Pons (tissue), 1 donor: ENCODE measurements at places on chromosomes 1 and 21.

- no peak for DNase-seq
Measured at GRCh38 chr1:228319352-228320088, 87.1 kb downstream of the TRIM11 start.

DNA sequence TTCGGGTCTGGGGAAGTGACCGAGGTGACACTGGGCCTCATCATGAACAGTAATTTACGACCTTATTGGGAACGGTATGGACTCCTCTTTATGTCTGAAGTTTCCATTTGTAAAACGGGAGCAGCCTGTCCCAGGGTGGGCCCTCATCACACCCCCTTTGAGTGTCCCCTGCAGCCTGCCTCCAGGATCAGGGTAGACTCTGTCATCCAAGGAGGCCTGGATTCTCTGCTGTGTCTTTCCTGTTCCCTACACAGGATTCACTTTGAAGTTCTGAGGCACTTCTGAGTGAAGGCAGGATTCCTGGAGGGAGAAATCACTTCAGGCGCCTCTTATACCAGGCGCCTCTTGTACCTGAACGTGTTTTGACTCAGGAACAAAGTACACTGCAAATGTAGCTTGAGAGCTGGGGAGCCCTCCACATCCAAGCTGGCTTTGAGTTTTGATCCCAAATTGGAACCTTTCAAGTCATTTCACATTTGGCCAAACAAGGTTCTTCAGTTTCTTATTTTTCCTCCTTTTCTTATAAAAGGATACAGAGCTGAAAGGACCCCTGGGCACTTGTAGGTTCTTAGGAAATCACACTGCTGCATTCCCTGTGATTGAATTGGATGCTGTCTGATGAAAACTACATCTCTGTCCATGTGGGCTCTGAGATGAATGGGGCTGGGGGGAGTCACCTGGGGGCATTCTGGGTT lies 106.0 kb downstream of the SUSD4 start:
- DNase-seq = no peak

DNA sequence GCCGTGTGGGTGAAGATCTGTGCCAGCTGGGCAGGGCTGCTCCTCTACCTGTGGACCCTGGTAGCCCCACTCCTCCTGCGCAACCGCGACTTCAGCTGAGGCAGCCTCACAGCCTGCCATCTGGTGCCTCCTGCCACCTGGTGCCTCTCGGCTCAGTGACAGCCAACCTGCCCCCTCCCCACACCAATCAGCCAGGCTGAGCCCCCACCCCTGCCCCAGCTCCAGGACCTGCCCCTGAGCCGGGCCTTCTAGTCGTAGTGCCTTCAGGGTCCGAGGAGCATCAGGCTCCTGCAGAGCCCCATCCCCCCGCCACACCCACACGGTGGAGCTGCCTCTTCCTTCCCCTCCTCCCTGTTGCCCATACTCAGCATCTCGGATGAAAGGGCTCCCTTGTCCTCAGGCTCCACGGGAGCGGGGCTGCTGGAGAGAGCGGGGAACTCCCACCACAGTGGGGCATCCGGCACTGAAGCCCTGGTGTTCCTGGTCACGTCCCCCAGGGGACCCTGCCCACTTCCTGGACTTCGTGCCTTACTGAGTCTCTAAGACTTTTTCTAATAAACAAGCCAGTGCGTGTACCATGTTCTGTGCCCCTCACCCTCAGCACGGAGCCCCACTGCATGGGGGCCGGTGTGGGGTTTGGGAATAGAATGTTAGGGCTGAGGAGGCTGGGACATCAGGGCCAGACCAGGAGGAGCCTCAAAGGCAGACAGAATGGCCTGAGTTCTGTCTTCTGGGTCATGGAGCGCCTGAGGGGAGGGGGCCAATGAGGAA lies 21.3 kb downstream of the SERINC2 start:
- peak; percentile 22 for DNase-seq

DNA sequence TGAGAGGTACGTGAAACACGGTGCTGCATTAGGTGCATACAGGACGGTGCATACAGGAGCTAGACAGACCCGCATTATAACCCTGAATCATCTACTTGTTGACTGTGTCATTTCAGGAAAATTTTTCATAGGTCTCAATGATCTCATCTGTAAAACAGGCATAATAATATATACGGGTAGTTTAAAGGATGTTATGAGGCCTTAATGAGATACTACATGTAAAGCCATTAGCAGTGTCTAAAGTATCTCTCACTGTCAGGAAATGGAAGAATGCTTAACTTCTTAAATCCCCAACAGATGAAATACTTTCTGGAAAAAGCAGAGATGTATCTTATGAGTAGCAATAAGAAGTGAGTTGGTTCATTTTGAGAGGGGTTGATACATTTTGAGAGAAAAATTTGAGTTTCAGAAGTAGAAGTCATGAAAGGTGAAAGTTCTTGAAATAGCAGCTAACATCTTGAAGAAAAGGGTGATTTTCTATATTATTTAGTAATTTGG lies 669.6 kb downstream of the PTPRC start:
- no peak for DNase-seq

DNA sequence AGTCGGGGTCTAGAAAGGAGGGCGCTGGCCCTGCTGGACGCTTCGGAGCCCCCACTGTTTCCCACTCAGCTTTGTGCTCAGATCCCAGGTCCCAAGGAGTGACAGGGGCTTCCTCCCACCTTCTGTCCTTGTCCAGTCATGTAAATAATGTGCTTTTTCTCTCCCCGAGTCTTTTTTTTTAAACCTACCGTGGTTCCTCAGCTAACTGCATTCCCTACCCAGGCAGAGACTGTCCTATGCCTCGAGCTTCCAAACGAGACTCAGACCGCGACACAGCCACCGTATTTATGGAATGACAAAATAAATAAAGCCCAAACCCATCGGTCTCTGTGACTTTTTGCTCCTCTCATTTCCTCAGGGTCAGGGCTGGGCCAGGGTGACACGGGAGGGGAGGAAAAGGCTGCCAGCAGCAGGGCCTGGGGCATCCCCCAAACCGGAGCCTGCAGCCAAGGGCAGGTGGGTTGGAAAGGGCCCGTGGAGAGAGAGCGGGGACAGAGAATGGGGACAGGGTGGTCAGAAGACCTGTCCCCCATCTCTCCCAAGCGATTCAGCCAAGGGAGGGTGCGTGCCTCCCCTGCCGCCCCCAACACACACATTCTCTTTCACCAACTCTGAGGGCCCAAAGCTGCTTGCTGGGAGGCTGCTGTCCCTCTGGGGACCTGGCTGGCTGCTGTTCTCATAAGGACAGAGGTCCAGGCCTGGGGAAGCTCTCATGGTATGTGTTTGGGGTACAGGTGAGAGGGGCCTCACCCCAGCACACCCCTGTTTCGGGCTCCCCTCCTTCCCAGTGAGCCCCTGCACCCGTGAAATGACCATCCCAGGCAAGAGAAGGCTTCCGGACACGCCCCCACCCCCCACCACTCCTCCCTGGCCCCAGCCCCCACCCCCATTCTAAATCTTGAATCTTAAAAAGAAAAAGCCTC lies 55.4 kb downstream of the KCNAB2 start:
- no peak for DNase-seq

DNA sequence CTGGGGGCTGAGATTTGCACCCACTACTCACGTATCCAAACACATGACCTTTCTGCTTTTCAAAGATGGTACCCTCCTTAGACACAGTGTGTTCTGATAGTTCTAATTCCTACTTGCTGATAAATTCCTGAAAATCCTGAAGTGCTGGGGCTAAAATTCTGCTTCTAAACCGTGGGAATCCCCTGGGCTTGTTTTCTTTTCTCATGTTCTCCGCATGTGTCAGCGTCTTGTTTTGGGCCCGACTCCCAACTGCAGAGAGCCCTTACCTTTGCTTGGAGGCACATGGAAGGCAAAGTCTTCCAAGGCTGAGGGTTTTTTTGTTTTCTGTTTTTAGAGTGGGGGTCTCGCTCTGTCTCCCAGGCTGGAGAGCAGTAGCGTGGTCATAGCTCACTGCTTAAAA lies 27.2 kb downstream of the PSMG1 start:
- DNase-seq = no peak
